ENCODE measurements at places on chromosomes 4 and X.

DNA sequence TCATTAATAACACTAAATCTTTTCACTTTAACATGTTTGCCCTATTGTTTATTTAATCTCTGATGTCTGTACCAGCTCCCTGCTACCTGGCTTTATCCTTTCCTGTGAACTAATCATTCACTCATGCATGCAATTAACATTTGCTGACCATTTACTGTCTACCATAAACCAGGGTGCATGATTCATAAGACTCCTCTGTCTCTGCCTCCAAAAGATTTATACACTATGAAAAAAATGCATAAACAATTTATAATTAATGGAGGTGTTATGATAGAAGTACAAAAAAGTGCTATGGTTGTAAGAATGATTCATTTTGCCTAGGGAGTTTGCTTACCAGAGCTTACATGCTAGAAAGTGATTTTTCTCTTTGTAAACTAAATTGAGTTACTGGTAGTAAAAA is 24.5 kb upstream of the CPEB2 start:
- no peak for DNase-seq

DNA sequence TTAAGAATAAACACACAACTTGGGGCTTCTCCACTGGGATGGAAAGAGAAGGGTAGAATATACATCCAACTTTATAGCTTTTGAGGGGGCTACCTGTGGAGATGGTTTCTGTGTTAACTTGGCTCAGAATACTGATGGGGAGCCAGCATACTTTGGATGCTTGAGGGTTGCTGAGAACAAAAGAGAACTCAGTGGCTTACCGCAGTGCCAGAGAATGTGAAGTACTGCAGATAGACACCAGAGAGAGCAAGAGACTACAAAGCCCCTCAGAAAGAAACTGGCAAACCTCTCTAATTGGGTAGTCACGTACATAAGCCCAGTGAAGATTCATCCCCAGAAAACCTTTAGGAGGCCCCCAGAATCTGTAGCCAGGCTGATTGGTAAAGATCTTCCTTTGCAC is 214.4 kb downstream of the DCHS2 start:
- no peak for DNase-seq

GRCh38 chr4:42104521-42104920 is 47.9 kb downstream of the BEND4 start:
- no peak for DNase-seq

DNA sequence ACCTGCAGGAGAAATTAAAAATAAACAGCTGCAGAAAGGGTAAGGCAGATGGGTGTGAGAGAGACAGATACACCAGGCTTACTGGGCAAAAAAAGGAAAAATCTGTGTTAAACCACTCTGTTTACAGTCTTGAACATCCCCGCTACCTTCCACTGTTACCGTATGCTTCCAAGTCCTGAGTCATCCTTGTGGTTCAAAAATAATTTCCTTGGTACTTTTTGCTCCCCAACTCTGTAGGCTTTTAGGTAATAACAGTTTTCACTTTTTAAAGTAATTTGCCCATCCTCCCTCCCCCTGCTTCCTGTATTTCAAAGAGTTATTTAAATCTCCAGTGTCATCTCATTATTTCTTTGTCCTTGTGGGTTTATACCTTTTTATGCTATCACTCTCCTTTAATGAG is 210.1 kb upstream of the FAT4 start:
- DNase-seq: no peak

DNA sequence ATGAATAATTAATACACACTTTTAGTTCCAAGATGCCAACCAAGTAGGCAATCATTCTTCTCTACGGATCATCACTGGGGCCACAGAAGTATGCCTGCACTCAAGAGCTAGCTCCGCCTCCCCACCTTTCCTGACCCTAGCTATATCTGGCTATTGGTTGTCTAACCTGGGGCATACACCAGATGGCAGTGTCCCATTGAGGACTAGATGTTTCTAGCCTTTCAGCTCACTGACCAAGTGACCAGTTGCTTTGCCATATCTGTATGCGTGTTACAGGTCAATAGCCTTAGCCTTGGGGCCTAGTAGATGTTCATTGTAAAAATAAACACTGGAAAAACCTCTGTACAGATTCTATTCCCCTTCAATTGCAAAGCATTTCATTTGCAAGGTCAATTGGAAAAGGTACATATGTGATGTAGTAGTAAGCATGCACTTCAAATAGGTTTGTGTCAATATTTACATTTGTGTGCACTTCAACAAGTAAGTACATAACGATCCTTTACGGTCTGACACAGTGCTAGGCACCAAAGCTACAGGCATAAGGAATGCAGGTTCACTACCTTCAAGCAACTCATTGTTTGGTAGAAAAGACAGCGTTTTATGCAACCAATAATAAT is 521.7 kb downstream of the PPARGC1A start:
- DNase-seq: no peak
